ENCODE measurements at places on chromosomes 4 and X. TPM values are rescaled to one million over a fixed set of nuclear protein-coding genes. Genes with fewer than 3 reads are reported as not detected.

Gene COX7B2
- not detected for total RNA-seq

Gene PDCL2
- total RNA-seq, result not detected

Gene DNAAF6
- not detected for total RNA-seq

Gene NEXMIF
- 0.65 TPM for total RNA-seq

Gene SMIM10L2A
- 0.44 TPM for total RNA-seq

Gene SLITRK2
- not detected for total RNA-seq

Gene DTHD1
- total RNA-seq, result 13.5 TPM

- no peaks in the 10 kb centered on the region for H3K36me3 ChIP-seq
- no peak overlapping the region for H3K27ac ChIP-seq
- no peak overlapping the region for H3K4me3 ChIP-seq
- peaks cover 4% of the 10 kb centered on the region for H3K4me1 ChIP-seq
- no peak for DNase-seq
Measured at GRCh38 chr4:153798901-153799693, 10.2 kb upstream of the SFRP2 start.

- no peak for DNase-seq
- no peak overlapping the region for H3K4me3 ChIP-seq
- no peaks in the 10 kb centered on the region for H3K4me1 ChIP-seq
Measured at GRCh38 chr4:93719552-93719951, 109.0 kb upstream of the ATOH1 start.

DNA sequence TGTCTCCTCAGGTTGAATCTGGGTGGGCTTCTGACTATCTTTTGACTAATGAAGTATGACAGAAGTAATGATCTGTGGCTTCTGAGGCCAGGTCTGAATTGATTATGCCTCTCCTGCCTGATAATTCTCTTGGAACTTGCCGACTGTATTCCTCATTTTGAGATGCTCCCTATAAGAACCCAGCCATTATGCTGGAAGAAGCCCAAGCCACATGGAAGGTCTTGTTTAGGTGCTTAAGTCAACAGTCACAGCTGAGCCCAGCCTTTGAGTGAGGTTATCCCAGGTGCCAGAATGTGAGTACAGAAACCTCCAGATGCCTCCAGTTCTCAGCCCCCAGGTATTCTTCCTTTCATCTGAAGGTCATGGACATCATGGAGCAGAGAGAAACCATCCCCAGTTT lies 456.6 kb downstream of the IL15 start:
- DNase-seq, result no peak
- no peak overlapping the region for H3K4me3 ChIP-seq
- H3K36me3 ChIP-seq, result peaks cover 2% of the 10 kb centered on the region
- H3K27ac ChIP-seq, result no peak overlapping the region
- no peaks in the 10 kb centered on the region for H3K27me3 ChIP-seq
- no peaks in the 10 kb centered on the region for H3K4me1 ChIP-seq

DNA sequence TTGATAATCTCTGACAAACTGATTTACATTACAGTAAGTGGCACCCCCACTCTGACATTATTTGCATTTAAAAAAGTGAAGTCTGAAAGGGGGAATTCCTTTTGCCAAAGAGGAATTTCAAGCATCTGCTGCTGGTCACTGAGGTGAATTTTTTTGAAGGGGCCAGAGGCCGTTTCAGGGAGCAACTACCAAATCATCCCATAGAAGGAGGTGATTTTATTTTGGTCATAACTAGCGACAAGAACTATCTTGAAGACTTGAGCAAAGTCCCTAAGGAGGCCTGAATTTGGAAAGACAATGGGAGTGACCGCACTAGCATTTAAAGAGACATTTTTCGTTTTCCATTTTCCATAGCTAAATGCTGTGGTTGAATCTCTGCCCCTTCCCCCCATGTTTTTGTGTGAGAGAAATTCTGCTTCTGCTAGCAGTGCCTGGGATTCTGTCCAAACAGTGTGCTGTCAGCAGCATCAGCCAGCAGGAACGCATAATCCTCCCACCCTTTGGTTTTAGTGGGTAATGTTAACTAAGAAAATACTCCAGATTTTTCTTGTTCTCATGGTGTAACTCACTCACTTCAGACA lies 110.1 kb upstream of the MED14 start:
- DNase-seq, result no peak
- H3K36me3 ChIP-seq, result peaks cover 8% of the 10 kb centered on the region
- H3K4me3 ChIP-seq, result no peak overlapping the region
- H3K27ac ChIP-seq, result no peak overlapping the region
- H3K27me3 ChIP-seq, result peaks cover 19% of the 10 kb centered on the region

GRCh38 chr4:139564502-139564901 lies 8.5 kb upstream of the SETD7 start:
- no peak overlapping the region for H3K27ac ChIP-seq
- no peaks in the 10 kb centered on the region for H3K36me3 ChIP-seq
- H3K4me1 ChIP-seq, result peaks cover 23% of the 10 kb centered on the region
- H3K4me3 ChIP-seq, result no peak overlapping the region

GRCh38 chr4:18846313-18846712 lies 824.8 kb upstream of the LCORL start:
- H3K36me3 ChIP-seq, result no peaks in the 10 kb centered on the region
- no peak overlapping the region for H3K27ac ChIP-seq
- H3K4me3 ChIP-seq, result no peak overlapping the region
- no peaks in the 10 kb centered on the region for H3K4me1 ChIP-seq
- DNase-seq, result no peak
- no peaks in the 10 kb centered on the region for H3K27me3 ChIP-seq

DNA sequence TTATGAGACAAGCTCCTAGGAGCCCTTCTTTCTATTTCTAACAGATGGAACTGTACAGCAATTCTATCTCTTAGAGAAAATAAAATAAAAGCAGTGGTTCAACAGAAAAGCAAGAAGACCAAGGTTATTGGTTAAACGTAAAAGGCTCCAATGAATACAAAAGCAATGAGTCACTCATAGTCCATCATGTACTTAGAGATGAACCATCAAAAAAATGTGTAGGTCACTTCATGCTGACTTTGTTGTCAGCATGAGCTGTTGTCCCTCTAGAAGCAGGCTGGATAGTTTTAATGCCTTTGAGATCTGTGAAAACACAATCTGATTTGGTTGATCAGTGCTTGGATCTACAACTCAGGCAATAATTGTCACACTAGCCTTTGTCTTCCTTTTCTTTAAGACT lies 378.6 kb upstream of the ANXA10 start:
- no peak overlapping the region for H3K4me3 ChIP-seq
- no peaks in the 10 kb centered on the region for H3K27me3 ChIP-seq
- H3K4me1 ChIP-seq, result no peaks in the 10 kb centered on the region
- no peaks in the 10 kb centered on the region for H3K36me3 ChIP-seq

DNA sequence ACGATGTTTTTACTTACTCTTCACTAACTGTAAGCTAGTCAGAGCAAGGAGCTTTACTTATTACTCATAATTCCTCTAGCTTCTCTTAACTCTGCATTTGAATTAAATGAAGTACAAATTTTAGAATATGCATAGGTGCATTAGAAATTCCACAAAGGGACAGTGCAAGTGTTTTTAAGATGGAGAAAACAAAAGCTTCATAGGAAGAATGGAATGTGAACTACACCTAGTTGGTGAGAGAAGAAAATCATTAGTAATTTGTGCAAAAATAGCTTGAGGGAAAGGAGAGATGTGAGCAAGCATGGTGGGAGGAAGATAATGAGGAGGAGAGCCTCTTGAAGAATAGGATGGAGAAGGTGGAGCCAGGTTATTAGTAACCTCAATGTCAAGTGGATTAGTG lies 77.5 kb upstream of the SMARCA5 start:
- no peaks in the 10 kb centered on the region for H3K36me3 ChIP-seq
- H3K4me3 ChIP-seq, result no peak overlapping the region
- no peaks in the 10 kb centered on the region for H3K27me3 ChIP-seq
- no peak overlapping the region for H3K27ac ChIP-seq
- no peaks in the 10 kb centered on the region for H3K4me1 ChIP-seq
- DNase-seq, result no peak

DNA sequence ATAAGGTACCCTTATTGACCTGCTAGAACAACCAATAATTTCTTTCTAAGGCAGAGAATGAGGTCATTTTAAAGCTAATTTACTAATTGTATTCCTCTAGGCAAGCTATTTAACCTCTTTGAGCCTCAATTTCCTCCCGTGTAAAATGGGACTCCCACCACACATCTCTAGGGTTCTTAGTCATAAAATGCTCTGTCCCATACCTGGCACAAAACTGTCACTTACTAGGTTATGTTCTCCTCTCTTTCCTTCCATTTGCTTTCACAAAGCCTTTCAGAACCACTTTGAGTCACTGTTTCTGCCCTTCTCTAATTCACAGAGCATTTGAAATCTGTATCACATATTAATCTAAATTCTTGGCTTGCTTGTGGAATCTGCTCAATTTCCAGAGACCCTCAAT lies 2.4 kb upstream of the GPR82 start:
- peak overlapping the region; percentile 45 for H3K27ac ChIP-seq
- peaks cover 10% of the 10 kb centered on the region for H3K36me3 ChIP-seq
- no peak for DNase-seq
- H3K27me3 ChIP-seq, result peaks cover 17% of the 10 kb centered on the region

- H3K4me1 ChIP-seq, result no peaks in the 10 kb centered on the region
- H3K27ac ChIP-seq, result no peak overlapping the region
- H3K27me3 ChIP-seq, result peaks cover 32% of the 10 kb centered on the region
- no peak overlapping the region for H3K4me3 ChIP-seq
- DNase-seq, result no peak
Measured at GRCh38 chrX:111823128-111823527, 52.9 kb upstream of the TRPC5OS start.

DNA sequence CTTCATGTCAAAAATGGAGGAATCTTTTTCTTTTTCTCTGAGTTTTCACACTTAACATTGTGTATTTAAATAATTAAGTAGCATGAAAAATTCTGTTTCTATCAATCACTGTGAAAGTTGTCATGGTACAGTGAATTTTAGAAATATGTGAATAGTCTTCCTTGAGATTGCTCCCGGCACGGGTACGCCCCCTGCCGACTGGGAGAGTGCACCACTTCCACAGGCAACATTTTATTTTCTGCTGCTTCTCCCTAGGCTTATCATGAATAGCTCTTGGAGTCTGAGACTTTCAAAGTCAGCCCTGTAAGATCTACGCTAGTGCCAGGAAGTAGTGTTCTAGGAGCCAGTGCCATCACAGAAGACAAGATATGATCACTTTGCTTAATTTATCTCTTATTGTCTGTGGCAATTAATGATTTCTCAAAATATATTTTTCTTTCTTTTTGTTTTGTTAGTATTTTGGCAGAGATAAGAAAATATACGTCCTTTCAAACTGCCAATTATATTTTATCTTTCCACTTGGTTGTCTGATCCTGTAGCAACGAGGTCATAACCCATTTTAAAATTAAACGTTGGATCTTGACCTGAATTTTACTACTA lies 763.8 kb upstream of the AADAT start:
- no peak overlapping the region for H3K27ac ChIP-seq
- H3K4me3 ChIP-seq, result no peak overlapping the region
- no peaks in the 10 kb centered on the region for H3K27me3 ChIP-seq
- no peaks in the 10 kb centered on the region for H3K36me3 ChIP-seq
- no peaks in the 10 kb centered on the region for H3K4me1 ChIP-seq
- DNase-seq, result peak; percentile 13

- no peaks in the 10 kb centered on the region for H3K27me3 ChIP-seq
- H3K36me3 ChIP-seq, result peaks cover 1% of the 10 kb centered on the region
- H3K27ac ChIP-seq, result no peak overlapping the region
- H3K4me3 ChIP-seq, result no peak overlapping the region
- peaks cover 60% of the 10 kb centered on the region for H3K4me1 ChIP-seq
- no peak for DNase-seq
Measured at GRCh38 chrX:44937606-44938005, 64.6 kb downstream of the KDM6A start.

DNA sequence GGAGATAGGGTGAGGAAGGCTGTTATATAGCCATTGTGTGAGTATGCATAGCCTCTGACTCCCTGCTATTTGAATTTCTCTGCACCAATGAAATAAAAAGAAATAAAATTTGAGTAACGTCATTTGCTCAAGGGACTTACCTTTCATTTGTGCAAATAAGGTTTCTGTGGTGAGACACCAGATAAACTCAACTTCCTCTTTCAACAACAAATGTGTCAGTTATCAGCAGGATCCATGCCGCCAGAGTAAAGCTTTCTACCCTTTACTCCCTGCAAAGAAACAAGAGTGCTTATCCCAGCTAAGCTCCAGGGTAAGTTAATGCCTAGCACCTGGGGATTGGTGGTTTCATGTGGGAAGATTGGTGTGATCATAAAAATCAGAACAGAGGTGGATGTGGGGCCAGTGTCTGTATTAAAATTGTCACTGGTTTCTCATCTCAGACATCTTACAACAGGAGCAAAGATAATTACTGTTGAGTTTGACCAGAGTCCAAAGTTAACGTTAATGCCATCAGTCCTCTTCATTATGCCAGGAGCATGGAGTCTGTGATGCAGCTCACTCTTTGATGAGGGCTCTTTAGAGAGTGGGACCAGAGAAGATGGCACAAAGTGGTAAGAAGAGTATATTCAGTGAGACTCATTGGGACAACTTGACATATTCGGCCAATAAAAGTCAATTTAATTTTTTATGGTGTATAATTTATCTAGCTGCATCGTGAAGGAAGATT lies at the start of gene P2RY10:
Gene P2RY10 (plus strand): TSS at position 206 of the 727 bp plus-strand sequence. CDS start 15,130 bp downstream, outside the sequence.
- H3K36me3 ChIP-seq, result peaks cover 31% of the 10 kb centered on the region
- peak; percentile 17 for DNase-seq
- H3K27me3 ChIP-seq, result no peaks in the 10 kb centered on the region

- DNase-seq, result no peak
- no peaks in the 10 kb centered on the region for H3K36me3 ChIP-seq
- H3K4me1 ChIP-seq, result no peaks in the 10 kb centered on the region
- no peak overlapping the region for H3K4me3 ChIP-seq
Measured at GRCh38 chrX:84830836-84831235, 172.8 kb upstream of the APOOL start.

GRCh38 chrX:104995546-104995945 lies 224.9 kb downstream of the TEX13A start:
- no peak overlapping the region for H3K4me3 ChIP-seq
- no peak for DNase-seq
- H3K27me3 ChIP-seq, result peaks cover 26% of the 10 kb centered on the region
- no peak overlapping the region for H3K27ac ChIP-seq
- no peaks in the 10 kb centered on the region for H3K36me3 ChIP-seq
- no peaks in the 10 kb centered on the region for H3K4me1 ChIP-seq

- no peak overlapping the region for H3K27ac ChIP-seq
- no peak overlapping the region for H3K4me3 ChIP-seq
Measured at GRCh38 chrX:42247241-42247640, 323.9 kb upstream of the CASK start.

DNA sequence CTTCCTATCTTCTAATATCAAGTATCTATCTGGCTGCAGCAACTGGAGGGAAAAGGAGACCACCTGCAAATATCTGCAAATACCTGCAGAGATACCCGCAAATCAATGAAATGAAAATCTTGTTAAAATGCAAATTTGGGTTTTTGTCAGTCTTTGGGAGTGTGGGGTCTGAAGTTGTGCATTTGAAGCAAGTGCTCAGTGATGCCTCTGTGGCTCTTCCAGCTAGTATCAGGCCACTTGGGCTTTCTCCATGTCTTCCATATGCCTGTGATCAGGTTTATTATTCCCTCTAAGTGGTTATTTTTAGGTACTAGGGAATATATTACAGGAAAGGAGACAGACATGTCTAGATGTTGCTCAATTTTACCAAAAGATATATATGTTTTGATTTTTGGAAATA lies 880.3 kb downstream of the ADGRL3 start:
- H3K36me3 ChIP-seq, result no peaks in the 10 kb centered on the region
- no peak overlapping the region for H3K27ac ChIP-seq
- H3K4me3 ChIP-seq, result no peak overlapping the region
- no peaks in the 10 kb centered on the region for H3K27me3 ChIP-seq

- no peak overlapping the region for H3K4me3 ChIP-seq
- no peak overlapping the region for H3K27ac ChIP-seq
- H3K27me3 ChIP-seq, result peaks cover 29% of the 10 kb centered on the region
- DNase-seq, result no peak
Measured at GRCh38 chrX:22278375-22278774, 5.7 kb downstream of the CBLL2 start.

- H3K4me3 ChIP-seq, result no peak overlapping the region
- no peak overlapping the region for H3K27ac ChIP-seq
Measured at GRCh38 chr4:48116582-48116981, 17.5 kb downstream of the TXK start.
